ENCODE measurements at places on chromosomes 2 and 18.
A peak's percentile ranks its signal among the peaks of the same experiment; 100 is the strongest.

DNA sequence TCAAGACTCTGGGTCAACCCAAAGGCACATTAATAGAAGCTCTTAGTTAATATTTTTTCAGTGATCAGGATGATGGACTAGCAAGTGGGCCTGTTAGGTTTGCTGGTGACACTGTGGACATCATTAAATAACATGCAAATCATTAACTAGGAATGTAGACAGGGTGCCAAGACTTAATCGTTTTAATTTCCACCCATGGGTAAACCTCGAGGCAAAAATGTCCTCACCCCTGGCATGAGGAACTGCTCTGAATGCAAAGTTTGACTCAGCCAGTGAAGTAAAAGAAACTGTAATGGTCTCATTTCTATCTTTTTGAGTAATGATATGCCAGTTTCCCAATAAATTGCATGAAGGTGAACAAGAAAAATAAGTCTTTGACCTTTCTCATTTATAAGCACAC is 152.6 kb upstream of the MEX3C start:
- DNase-seq, result no peak

GRCh38 chr2:126244937-126245336 is 411.0 kb upstream of the GYPC start:
- DNase-seq, result no peak

DNA sequence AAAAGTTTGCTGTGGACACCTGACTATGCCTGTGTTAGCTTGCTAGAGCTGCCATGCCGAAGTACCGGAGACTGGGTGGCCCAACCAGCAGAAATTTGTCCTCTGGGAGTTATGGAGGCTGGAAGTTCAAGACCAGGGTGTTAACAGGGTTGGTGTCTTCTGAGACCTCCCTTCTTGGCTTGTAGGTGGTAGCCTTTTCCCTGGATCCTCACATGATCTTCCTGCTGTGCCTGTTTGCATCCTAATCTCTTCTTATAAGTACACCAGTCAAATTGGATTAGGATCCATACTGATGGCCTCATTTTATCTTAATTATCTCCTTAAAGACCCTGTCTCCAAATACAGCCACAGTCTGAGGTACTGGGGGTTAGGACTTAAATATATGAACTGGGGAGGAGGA is 845 bp downstream of the TMEM177 start:
- no peak for DNase-seq

GRCh38 chr2:172228177-172228808 is 125.6 kb upstream of the DLX2 start:
- DNase-seq, result no peak

DNA sequence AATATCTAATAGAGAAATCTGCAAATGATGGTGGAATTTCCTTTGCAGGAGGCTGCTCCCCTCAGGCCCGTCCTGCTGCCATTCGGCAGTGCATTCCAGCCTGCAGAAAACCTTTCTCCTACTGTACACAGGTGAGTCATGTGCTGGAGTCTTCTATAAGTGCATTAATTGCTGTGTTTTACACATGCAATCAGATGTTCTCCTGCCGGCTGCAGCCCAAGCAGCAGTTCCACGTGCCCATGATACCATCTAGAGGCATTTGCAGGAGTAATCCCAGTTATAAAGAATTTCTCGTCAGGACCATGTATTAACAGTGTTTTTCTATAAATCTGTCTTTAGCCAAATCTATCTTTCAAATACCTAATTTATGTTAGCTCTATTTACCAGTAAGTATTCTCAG is 304.7 kb upstream of the HNMT start:
- DNase-seq, result no peak

DNA sequence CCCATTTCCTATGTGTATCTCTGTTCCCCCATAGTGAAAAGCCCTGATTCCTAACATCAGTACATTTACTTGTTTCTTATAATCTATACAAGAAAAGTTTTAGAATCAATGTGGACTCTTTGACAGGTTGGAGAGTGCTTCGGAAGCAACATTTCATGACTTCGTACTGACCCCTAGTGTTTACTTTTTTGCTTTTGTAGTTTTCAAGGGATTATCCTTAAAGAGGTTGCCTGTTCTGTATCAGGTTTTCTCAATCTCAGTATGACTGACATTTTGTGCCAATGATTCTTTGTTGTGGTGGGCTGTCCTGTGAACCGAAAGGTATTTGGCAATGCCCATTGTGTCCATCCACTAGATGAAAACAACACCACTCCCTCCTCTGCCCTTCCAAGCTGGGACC is 43.3 kb upstream of the SERPINB2 start:
- DNase-seq, result no peak

DNA sequence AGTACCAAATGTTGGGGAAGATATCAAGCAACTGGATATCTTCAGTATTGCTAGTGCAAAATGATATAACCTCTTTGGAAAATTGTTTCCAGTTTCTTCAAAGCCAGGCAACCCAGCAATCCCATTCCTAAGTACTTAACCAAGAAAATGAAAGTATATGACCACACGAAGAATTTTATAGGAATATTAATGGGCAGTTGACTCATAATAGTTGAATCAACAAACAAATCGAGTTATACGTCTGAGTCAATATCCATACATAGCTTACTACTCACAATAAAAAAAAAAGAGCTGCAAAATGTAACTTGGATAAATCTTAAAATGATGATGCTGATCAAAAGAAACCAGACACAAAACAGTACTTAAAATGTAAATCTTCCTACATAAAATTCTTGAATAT is 810.4 kb downstream of the METTL4 start:
- DNase-seq, result no peak

GRCh38 chr2:200828572-200829257 is 17.0 kb downstream of the BZW1 start:
- no peak for DNase-seq

- no peak for DNase-seq
Observed at GRCh38 chr2:135689679-135690078, 52.0 kb upstream of the UBXN4 start.

DNA sequence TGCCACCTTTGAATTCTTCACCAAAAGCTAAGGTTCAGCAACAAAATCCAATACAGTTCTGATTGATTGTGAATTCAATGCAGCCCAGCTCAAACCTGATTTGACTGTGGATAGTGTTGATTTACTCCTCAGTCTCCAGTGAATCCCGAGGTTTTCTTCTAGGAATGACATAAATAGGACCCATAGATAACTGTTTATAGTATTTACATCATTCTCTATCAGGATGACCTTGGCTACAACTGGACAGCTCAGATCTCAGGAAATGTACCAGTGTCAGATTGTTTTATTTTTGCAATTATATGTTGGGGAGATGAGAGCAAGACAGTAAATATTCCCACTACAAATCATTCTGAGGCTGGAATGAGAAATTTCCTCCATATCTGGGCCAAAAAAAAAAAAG is 21.2 kb downstream of the RBM43 start:
- no peak for DNase-seq

GRCh38 chr2:84550916-84551315 is 34.6 kb downstream of the DNAH6 start:
- DNase-seq, result no peak

DNA sequence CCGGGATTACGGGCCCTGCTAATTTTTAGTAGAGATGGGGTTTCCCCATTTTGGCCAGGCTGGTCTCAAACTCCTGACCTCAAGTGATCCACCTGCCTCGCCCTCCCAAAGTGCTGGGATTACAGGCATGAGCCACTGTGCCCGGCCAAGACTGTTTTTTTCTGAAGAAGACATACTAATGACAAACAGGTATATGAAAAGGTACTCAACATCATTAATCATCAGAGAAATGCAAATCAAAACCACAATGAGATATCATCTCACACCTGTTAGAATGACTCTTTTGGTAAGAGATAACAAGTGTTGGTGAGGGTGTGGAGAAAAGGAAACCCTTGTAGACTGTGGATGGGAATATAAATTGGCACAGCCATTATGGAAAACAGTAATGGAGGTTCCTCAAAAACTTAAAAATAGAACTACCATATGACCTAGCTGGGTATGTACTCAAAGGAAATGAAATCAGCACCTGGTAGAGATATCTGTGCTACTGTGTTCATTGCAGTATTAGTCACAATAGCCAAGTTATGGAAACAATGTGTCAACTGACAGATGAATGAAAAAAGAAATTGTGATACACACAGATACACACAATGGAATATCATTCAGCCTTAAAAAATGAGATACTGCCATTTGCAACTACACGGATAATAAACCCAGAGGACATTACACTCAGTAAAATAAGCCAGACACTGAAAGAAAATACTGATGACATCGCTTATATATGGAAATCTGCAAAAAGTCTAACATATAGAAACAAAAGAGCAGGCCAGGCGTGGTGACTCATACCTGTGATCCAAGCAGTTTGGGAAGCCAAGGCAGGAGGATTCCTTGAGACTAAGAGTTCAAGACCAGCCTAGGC is 20.8 kb downstream of the SOS1 start:
- DNase-seq, result no peak

DNA sequence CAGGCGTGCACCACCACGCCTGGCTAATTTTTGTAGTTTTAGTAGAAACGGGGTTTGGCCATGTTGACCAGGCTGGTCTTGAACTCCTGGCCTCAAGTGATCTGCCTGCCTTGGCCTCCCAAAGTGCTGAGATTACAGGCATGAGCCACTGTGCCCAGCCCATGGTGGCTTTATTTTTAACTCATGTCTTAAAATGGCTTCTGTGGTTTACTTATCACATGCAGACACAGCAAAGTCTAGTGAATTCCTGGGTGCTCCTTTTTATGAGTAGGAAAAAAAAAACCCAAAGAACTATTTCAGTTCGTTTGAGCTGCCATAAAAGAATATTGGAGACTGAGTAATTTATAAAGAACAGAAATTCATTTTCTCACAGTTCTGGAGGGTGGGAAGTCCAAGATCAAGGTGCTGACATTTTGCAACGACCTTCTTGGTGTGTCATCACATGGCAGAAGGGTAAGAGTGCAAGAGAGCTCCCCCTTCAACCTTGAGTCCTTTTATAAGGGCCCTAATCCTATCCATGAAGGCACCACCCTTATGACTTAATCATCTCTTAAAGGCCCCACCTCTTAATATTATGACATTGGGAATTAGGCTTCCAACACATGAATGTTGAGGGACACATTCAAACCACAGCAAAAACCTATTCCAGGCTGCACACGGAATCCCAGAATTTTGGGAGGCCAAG is 12.6 kb upstream of the REL start:
- DNase-seq, result no peak

- peak; percentile 53 for DNase-seq
Observed at GRCh38 chr2:86068136-86068588, 37.5 kb downstream of the POLR1A start.

GRCh38 chr2:113723411-113723810 is 33.0 kb downstream of the SLC35F5 start:
- DNase-seq, result no peak

DNA sequence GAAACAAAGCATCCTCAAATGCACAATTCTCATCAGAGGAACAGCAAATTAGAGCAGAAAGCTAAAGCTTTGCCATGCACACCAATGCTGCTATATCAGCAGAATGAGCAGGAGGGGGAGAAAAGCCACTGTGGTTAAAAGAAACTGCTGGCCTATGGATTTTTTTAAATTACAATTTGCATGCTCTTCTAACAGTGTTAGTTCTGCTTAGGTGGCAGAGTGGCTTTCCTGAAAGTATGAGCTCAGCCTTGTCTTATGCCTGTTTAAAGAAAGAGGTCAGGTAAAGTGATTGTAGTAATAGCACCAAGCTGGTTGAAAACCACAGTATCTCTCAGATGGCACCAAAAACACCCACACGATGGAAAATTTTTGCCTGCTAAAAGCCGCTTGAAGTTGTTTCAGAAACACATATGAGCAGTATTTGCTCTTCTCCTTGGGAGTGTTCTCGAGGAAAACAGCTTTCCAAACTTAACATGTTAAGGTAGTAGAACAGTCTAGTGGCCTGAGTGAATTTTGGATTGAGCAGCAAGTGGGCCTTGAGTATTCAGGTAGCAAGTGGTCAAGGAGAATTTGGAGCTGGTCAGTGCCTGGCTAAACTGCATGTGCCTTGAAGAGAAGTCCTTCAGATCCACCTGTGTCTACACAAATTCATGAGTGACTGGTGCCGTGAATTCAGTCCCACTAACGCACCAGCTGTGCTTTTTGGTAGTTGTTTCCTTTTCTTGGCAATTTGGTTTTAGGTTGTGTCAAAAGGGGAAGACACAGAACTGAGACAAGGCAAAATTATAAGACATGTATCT is 19.6 kb upstream of the NDUFV2 start:
- DNase-seq, result no peak

DNA sequence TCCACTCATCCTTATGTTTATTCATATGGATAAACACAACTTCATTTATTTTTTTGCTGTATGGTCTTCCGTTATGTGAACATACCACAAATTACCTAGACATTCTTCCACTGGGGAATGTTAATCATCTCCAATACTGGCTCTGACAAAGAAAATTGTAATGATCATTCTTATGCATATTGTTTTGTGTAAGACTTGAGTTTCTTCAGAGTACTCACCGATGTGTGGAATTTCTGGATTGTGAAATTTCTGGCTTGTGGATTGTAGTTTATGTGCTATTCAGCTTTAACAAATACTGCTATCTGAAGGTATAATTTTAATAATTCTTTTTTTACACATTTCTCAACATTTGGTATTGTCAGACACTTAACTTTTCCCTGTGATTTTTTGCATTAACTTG is 212.2 kb upstream of the THUMPD2 start:
- DNase-seq, result no peak

- DNase-seq, result no peak
Observed at GRCh38 chr18:63158012-63158631, 161.4 kb downstream of the BCL2 start.

DNA sequence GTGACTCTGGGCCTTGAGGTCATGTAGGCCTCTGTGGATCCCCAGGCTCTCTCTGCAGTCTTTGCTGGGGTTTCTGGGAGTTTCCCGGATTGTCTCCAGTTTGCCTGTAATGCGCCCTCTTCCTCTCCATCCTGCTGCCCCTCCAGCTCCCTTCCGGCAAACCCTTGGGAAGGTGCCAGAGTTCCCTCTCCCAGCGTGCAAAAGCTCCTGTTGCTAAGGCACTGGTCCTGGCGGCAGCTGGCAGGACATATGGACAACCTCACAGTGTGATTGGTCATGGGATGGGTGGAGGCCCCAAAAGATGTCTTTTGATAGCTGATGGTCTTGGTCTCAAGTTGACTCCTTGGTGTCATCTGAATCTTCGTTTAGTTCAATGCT is 320.1 kb downstream of the CYP26B1 start:
- no peak for DNase-seq

GRCh38 chr2:188966079-188966571 is 8.0 kb upstream of the COL3A1 start:
- no peak for DNase-seq

GRCh38 chr2:69628325-69629021 is 15.1 kb downstream of the AAK1 start:
- DNase-seq, result no peak

- DNase-seq, result peak; percentile 27
Observed at GRCh38 chr2:150282771-150283371, 204.6 kb downstream of the RND3 start.

DNA sequence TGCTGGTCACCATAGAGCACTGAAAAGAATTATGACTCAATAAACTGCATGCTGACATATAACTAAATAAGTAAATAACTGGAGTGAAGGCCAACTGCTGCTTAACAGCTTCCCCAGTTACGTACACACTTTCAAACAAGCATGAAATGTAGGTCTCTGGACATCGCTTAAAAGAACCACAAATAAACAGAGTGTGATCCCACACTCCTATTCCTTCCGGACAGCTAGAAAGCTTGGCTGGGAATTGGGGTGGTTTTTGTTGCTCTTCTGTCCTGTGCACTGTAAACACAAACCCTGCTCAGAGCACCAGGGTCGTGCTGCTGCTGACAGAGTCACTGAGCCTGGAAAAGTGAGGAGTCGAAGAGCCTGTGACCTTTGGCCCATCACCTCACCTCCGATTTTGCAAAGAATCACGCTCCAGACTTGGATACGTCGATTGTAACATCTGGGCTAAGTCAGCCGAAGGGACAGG is 162.7 kb upstream of the NT5C1B start:
- DNase-seq, result peak; percentile 39

Measured in right hindlimb (tissue), 1 donor.